ENCODE measurements at places on chromosomes 1 and 21. TPM values are rescaled to one million over a fixed set of nuclear protein-coding genes. Genes with fewer than 3 reads are reported as not detected.

- H3K36me3 ChIP-seq = peaks cover 60% of the 10 kb centered on the region
- H3K27me3 ChIP-seq = no peaks in the 10 kb centered on the region
- H3K4me1 ChIP-seq = no peaks in the 10 kb centered on the region
- no peak for DNase-seq
- no peak overlapping the region for H3K27ac ChIP-seq
- no peak overlapping the region for H3K4me3 ChIP-seq
Measured at GRCh38 chr21:42542596-42542995, 28.9 kb downstream of the SLC37A1 start.

GRCh38 chr21:34351786-34352241, 12.0 kb upstream of the KCNE2 start:
- no peak overlapping the region for H3K27ac ChIP-seq
- H3K4me3 ChIP-seq = no peak overlapping the region
- DNase-seq = peak; percentile 39
- no peaks in the 10 kb centered on the region for H3K4me1 ChIP-seq
- H3K36me3 ChIP-seq = no peaks in the 10 kb centered on the region

GRCh38 chr1:13700521-13701270, 708 bp downstream of the PRDM2 start:
- H3K4me1 ChIP-seq = peaks cover 15% of the 10 kb centered on the region
- H3K27ac ChIP-seq = peak overlapping the region; percentile 97
- no peaks in the 10 kb centered on the region for H3K27me3 ChIP-seq

DNA sequence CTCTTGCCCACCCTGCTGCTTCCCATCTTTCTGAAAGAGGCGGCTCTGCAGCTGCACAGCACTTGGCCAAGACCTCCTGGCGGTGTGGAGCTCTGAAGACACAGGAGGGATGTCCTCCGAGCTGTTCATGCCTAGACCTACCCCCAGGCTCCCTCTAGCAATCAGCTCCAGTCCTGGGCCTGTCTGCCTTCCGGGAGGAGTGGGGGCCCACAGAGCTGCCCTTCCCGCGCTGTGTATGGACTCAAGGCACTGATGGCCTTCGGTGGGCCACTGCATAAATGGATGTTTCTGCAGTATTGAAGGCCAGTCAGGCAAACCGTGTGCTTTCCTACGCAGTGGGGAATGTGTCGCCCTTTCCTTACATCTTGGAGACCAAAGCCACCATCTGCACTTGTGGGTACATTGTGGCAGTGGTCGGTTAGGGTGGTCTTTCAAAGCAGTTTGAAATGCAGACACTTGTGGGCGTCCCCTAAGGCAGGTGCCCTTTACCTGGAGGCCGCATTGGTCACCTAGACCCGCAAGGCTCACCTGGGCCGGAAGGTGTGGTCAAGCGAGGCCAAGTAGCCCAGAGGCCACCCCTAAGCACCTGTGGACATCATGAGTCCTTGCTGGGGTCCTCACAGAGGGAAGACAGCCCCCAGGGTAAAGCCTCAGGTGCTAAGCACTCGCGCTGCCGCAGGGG, 912 bp upstream of the PKNOX1 start:
- peak overlapping the region; percentile 99 for H3K27ac ChIP-seq
- peaks cover 17% of the 10 kb centered on the region for H3K4me1 ChIP-seq
- H3K36me3 ChIP-seq = no peaks in the 10 kb centered on the region
- no peak for DNase-seq

- DNase-seq = no peak
- H3K36me3 ChIP-seq = no peaks in the 10 kb centered on the region
- no peak overlapping the region for H3K4me3 ChIP-seq
- H3K27ac ChIP-seq = no peak overlapping the region
- no peaks in the 10 kb centered on the region for H3K4me1 ChIP-seq
Measured at GRCh38 chr1:3443807-3444206, 10.7 kb upstream of the ARHGEF16 start.

GRCh38 chr1:236280438-236281197, 1.1 kb downstream of the ERO1B start:
- H3K27me3 ChIP-seq = no peaks in the 10 kb centered on the region
- H3K36me3 ChIP-seq = no peaks in the 10 kb centered on the region
- H3K27ac ChIP-seq = peak overlapping the region; percentile 83
- peak overlapping the region; percentile 88 for H3K4me3 ChIP-seq
- DNase-seq = peak; percentile 26
- H3K4me1 ChIP-seq = peaks cover 12% of the 10 kb centered on the region

DNA sequence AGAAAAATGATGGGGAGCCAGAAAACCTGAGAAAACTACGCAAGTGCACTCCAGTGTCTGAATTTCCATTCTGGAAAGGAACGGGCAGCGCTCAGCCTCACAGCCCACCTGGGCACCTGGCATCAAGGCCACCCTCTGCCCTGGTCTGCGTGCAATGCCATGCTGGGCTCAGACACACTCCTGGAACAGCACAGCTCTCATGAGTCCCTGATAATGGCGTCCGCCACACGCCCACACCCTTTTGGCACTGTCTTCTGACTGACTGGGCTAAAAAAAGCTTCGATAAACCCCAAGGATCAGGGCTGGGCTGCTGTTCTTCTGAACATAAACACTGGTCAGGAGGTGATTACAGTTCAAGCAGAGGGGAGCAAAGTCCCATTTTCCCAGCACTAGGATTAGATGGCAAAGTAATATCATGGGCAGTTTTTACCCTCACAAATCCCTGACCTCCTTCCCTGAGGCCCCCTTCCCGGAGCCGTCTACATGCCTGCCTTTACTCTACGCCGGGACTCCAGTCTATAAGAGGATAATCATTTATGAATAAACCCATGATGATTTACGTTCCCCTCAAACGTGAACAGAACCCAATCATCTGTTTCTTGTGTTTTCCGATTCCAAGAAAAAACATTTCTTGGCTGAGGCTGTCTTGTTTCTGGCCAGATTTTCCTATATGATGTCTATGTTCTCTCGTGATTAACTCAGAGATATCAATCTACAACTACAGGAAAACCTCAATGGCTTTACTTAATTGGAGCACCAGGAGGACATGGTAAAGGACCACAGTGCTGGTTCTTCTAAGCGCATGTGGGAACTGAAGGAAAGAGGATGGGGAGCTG, 22.6 kb downstream of the RCAN1 start:
- H3K4me3 ChIP-seq = no peak overlapping the region
- DNase-seq = peak; percentile 25
- no peaks in the 10 kb centered on the region for H3K36me3 ChIP-seq
- H3K27me3 ChIP-seq = no peaks in the 10 kb centered on the region
- peak overlapping the region; percentile 78 for H3K27ac ChIP-seq
- H3K4me1 ChIP-seq = peaks cover 60% of the 10 kb centered on the region

GRCh38 chr1:116532671-116533428, 38.0 kb downstream of the CD58 start:
- H3K27me3 ChIP-seq = no peaks in the 10 kb centered on the region
- DNase-seq = peak; percentile 62
- H3K4me1 ChIP-seq = no peaks in the 10 kb centered on the region
- H3K36me3 ChIP-seq = peaks cover 9% of the 10 kb centered on the region
- no peak overlapping the region for H3K4me3 ChIP-seq

- no peaks in the 10 kb centered on the region for H3K4me1 ChIP-seq
- no peak overlapping the region for H3K4me3 ChIP-seq
- no peaks in the 10 kb centered on the region for H3K27me3 ChIP-seq
- no peaks in the 10 kb centered on the region for H3K36me3 ChIP-seq
- no peak for DNase-seq
Measured at GRCh38 chr1:243926803-243927245, 76.8 kb upstream of the AKT3 start.

DNA sequence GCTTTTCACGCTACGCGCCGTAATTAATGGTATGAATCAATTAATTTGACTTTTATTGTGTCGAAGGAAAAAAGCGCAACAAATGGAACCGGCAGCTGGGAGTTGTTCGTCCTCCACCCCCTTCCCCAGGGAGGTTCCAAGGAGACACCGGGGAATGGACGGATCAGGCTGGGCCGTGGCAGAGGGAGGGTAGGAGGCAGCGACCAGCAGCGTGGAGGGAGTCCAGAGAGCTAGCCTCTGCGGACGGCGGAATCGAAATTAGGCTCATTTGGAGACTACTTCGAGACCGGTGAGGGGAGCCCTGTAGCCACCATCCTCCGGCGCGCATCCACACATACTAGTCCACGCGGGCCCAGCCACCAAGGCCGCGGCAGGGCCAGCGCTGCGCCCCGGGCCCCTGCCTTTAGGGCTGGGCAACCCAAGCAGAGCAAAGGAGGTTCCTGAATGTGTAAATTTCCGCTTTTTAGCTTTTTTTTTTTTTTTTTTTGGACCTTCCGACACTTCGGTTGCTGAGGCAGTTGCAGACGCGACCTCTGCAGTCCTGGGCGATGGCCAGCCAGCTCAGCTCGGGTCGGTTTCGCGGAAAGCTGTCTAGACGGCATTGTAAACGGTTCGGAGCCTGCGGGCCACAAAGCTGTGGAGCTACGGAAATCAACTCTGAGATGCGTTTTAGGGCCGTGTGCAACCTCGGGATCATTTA, 2.2 kb upstream of the FOXD3 start:
- H3K36me3 ChIP-seq = no peaks in the 10 kb centered on the region
- H3K4me1 ChIP-seq = peaks cover 74% of the 10 kb centered on the region
- no peak overlapping the region for H3K27ac ChIP-seq
- no peak overlapping the region for H3K4me3 ChIP-seq
- peak; percentile 68 for DNase-seq

DNA sequence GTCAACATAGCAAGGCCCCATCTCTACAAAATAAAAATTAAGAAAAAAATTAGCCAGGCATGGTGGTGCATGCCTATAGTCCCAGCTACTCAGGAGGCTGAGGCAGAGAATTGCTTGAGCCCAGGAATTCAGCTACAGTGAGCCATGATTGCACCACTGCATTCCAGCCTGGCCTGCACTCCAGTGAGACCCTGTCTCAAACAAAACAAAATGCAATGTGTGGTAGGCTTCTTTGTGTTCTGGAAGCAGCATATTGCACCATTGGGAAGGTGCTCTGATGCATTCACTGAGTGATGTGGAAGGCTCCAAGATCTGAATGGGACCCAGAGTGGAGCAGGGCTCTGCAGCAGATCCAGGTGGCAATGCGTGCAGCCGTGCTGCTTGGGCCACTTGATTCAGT, 99.6 kb upstream of the COG2 start:
- H3K36me3 ChIP-seq = no peaks in the 10 kb centered on the region
- no peaks in the 10 kb centered on the region for H3K27me3 ChIP-seq
- no peak overlapping the region for H3K4me3 ChIP-seq
- H3K4me1 ChIP-seq = no peaks in the 10 kb centered on the region
- DNase-seq = no peak

- H3K27me3 ChIP-seq = no peaks in the 10 kb centered on the region
- DNase-seq = no peak
- no peak overlapping the region for H3K27ac ChIP-seq
- no peaks in the 10 kb centered on the region for H3K36me3 ChIP-seq
Measured at GRCh38 chr1:228366866-228367741, 39.5 kb downstream of the TRIM11 start.

AMY2A gene
- total RNA-seq = not detected

CELA2B gene
- total RNA-seq = 1.8 TPM

OPRD1 gene
- total RNA-seq = not detected

LRRC53 gene
- not detected for total RNA-seq

LRRC71 gene
- total RNA-seq = 5.0 TPM

MYCL gene
- total RNA-seq = 8.2 TPM

MAP3K21 gene
- total RNA-seq = 9.0 TPM

HJV gene
- total RNA-seq = not detected

Measured in upper lobe of left lung (tissue), 6 donors.